ENCODE measurements at places on chromosomes 1 and 21. TPM values are rescaled to one million over a fixed set of nuclear protein-coding genes. Genes with fewer than 3 reads are reported as not detected.

Gene HES3
- not detected for total RNA-seq

Gene GUCA2B
- not detected for total RNA-seq

Gene MEX3A
- 0.24 TPM for total RNA-seq

Gene SLC22A15
- total RNA-seq, result 9.8 TPM

Gene PM20D1
- 1.7 TPM for total RNA-seq

Gene RGS4
- 10.7 TPM for total RNA-seq

Gene IFI16
- total RNA-seq, result 31.1 TPM

Gene SLC66A1
- total RNA-seq, result 7.5 TPM

Gene TRNP1
- total RNA-seq, result 42.2 TPM

Measured in cardiac septum (tissue), 1 donor.